Dermis blood vessel endothelial cell (primary cell): ENCODE measurements at places on chromosomes 16 and 17. TPM values are rescaled to one million over a fixed set of nuclear protein-coding genes. Genes with fewer than 3 reads are reported as not detected.

DNA sequence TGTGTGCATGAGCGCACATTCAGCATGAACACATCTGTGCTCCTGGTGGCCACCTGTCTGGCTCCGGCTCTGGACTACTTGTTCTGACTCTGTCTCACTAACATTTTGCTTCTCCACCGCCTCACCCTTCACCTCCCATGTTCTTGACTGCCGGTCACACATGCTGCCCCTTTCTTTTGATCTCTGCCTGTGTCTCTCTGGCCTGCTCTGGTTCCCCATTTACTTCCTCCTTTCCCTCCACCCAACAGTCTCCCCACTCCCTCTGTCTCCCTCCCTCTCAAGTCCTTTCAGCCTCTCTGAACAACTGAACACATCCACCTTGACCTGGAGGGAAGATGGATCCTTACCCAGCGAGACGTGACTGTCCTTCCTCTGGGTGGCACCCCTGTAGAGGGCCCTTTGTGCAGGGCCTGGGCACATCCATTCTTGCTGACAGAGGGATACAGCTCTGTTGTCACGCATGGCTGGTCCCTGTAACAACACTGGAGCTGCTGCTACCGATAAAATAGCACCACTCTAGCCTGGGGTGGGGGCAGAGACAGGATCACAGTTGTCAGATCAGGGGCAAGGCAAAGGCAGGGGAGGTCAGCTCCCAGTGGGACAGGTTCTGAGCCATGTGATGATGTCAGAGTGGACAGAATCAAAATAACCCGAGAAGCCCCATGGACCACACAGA is 11.0 kb downstream of the ZSCAN32 start:
- no peak for DNase-seq

ACSM2A gene
- under 0.01 TPM in 1 of 2 replicates, not detected in the other for total RNA-seq

- DNase-seq = no peak
Measured at GRCh38 chr16:2042171-2042985, 5.3 kb downstream of the NTHL1 start.

- no peak for DNase-seq
Measured at GRCh38 chr17:45106096-45106495, 26.2 kb downstream of the PLCD3 start.

GRCh38 chr16:81484908-81485624 is 40.5 kb downstream of the CMIP start:
- DNase-seq = no peak

SALL1 gene
- under 0.01 and 0.05 TPM in 2 replicates for total RNA-seq
